ENCODE measurements at places on chromosomes 6 and 20.

- no peak for DNase-seq
These were observed 57.6 kb upstream of the DYNLRB1 start for GRCh38 chr20:34458631-34459030.

DNA sequence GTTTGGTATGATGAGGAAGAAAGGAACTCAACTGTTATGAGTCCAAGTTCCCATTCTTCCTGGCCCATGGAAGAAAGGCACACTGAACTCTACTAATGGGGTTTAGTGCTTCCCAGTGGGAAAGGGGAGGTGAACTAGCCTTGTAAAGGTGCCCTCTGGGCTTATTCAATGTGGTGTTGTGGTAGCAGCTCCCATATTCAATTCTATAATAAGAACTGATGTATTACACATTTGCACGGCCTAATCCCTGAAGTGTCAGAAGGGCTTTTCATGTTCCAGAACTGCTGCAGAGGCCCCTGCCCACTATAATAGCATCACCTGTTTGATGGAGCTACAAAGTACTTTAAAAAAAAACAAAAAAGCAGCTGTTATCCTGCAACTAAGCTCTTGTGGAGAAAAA lies 17.1 kb downstream of the PRKN start:
- DNase-seq = no peak

DNA sequence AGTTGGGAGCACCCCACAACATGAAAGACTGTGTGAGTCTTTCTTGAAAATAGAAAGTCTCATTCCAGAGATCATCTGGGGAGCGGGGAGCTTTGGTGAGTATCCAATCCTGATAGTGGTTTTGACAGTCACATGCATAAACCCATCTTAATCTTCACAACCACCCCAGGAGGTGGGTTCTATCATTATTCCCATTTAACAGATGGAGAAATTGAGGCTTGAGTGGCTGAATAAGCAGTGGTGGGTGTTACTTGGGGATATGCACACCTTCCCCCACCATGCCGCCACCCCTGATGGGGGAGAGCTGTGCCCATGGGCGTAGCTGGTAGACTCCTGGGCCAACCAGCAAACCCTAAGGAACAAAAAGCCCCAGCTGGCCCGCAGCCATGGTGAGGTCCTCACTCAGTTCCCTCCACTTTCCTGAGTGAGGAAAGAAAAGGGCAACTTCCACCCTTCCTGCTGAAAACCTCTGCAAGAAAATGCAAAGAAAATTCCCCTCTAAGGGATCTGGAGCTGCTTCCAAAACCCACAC lies 99.8 kb downstream of the SNX5 start:
- no peak for DNase-seq

DNA sequence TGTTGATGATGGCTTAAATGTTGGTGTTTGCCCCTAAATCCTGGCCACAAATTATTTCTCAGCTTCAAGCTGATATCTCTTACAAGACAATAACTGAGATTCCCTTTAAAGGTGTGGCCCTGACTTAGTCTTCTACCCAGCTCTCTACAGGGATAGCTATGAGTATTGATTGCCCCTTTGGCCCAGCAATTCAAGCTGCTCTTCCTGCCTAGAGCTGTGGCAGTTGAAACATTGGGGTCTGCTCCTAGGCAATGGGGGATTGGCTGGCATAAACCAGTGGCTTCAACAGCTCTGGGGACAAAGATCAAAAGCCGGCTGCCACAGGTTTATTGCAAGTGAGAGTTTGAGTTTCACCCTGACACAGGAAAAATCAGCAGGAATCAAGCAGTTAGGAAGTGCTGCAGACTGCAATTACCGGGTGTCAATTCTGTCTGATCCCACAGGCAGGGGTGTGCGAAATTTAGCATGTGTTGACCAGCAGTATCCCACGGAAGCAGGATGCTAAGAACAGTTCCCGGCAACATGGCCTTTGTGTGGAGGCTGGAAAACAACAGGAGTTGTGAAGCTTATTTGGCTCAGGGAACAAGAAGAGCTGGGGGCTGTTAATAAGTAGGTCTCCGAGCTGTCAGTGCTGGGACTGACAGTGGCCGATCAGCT lies 66.2 kb upstream of the IYD start:
- no peak for DNase-seq

GRCh38 chr20:16622501-16622900 lies 49.3 kb upstream of the KIF16B start:
- DNase-seq = no peak

GRCh38 chr20:23349338-23350195 lies 1.0 kb upstream of the NXT1 start:
- DNase-seq = peak; percentile 49

- no peak for DNase-seq
These were observed 111.8 kb downstream of the UBE3D start for GRCh38 chr6:82953871-82954270.

GRCh38 chr6:166583230-166583965 lies 3.1 kb downstream of the RAMACL start:
- no peak for DNase-seq

DNA sequence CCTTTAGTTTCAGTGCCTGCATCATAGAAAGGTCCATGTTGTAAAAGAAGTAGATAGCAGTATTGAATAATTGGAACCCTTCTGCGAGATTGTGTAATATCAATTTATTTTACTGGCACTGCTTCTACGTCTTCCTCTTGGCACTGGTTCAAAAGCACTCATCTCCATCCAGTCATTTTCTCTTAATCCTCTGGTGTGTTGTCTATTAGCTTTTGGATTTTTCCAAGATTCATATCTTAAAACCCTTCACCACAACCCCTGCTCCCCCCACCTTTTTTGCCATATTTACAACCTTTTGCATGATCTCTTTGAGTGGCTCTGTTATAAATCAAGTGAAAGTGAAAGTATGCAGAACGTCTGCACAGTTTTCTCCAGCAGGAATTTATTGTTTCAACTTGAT lies 76.6 kb upstream of the HSF2 start:
- DNase-seq = no peak

DNA sequence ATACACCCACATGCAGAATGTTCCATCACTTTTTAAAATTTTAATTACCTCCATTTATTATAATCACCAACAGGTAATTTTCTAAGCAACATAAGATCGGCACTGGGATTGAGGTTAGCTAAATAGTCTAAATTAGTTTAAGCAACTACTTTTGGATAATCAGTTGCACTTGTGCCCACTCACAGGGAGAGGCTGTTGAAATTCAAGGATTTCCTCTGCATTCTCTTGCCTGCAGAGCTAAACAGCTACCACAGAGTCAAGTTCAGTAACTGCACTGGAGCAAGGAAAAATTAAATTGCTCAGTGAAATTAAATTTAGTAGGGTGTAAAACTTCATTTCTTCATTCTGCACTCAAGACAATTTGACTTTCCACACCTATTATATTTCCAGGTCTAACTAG lies 120.7 kb upstream of the CCDC28A start:
- DNase-seq = no peak

- no peak for DNase-seq
These were observed 450.3 kb upstream of the BTBD3 start for GRCh38 chr20:11467436-11467835.

GRCh38 chr6:123668063-123668462 lies 31.3 kb upstream of the TRDN start:
- DNase-seq = no peak

- DNase-seq = no peak
These were observed 16.8 kb downstream of the RALY start for GRCh38 chr20:34010405-34010931.

DNA sequence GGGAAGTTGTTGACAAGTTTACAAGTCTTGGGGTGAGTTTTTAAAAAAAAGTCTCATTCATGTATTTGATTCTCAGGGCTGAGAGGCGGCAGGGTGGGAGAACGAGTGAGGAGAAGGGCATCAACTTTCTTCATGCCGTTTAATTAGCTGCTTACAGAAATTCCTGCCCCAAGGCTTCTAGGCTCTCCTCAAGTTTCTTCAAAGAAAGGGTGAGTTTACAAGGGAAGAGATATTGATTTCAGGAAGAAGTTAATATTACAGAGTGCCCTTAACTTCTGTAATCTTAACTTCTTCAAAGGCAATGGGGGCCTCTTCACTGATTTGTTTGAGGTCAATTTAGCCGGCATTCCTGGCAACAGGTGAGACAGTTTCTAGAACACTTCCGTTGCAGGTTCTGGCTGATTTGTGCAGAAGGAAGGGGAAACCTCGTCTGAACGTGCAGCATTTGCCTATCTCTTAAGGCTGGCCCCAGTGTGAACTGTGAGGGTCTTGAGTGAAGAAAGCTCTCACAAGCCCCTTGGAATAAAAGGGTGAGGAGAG lies 3.4 kb upstream of the COL12A1 start:
- no peak for DNase-seq

GRCh38 chr20:21046413-21047070 lies 59.6 kb downstream of the LINC00237 start:
- DNase-seq = no peak

Data from GM19239 (cell line).